ENCODE measurements at places on chromosomes 2 and 18. TPM values are rescaled to one million over a fixed set of nuclear protein-coding genes. Genes with fewer than 3 reads are reported as not detected.

SLC9A2 gene
- under 0.01 TPM for total RNA-seq

CXCR1 gene
- not detected for total RNA-seq

STPG4 gene
- total RNA-seq = 0.20 TPM

RASGRP3 gene
- total RNA-seq = 0.73 TPM

UGT1A3 gene
- not detected for total RNA-seq

TP53I3 gene
- 23.9 TPM for total RNA-seq

NXPH2 gene
- not detected for total RNA-seq

HOXD9 gene
- total RNA-seq = 0.37 TPM

EGR4 gene
- not detected for total RNA-seq

Data from subcutaneous preadipocyte (primary cell).